ENCODE measurements at places on chromosomes 13 and 19.

DNA sequence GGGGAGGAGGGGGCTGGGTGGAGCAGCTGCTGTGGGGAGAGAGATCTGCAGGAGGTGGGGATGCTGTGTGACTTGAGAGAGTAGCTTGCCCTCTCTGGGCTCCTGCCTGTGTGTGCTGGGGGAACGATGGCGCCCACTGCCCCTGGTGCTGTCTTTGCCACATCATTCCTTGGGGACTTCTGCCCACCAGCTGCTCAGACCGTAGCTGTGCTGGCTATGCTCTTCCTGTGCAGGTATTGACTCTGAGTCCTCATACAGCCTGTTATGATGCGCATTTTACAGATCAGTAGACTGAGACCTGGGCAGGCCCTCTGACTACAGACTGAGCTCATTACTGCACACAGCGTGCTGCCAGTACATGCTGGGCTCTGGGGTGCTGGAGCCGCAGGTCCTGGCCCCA, 51.1 kb downstream of the DNM2 start:
- DNase-seq: no peak

- DNase-seq: no peak
Measured at GRCh38 chr13:99630269-99630898, 129.1 kb downstream of the TM9SF2 start.

GRCh38 chr13:36089130-36089647, 42.0 kb downstream of the DCLK1 start:
- no peak for DNase-seq

DNA sequence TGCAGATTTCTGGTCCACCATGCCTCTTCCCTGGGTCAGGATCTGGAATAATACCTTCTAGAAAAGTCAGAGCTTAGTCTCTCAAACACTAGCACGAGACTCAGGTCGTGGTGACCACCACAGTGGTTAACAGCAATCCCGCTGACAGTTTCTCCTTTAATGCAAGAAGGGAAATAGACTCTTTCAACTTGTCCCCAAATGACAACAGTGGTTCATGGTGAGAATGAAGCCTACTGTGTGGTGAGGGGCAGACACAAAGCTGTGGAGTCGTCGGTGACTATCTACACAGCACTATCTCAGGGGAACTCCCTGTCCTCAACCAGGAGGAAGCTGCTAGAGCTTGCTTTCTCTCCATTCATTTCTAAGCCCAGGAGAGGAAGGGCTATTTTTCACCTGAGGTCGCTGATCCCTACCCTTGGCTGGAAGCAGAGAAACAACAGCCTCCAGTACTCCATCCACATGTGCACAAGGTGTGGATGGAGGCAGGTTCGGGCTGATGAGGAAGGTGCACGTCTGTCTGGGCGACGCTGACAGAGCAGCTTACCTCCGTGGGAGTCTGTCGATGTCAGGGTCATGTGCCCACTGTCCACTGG, 72.4 kb downstream of the STK24 start:
- no peak for DNase-seq

DNA sequence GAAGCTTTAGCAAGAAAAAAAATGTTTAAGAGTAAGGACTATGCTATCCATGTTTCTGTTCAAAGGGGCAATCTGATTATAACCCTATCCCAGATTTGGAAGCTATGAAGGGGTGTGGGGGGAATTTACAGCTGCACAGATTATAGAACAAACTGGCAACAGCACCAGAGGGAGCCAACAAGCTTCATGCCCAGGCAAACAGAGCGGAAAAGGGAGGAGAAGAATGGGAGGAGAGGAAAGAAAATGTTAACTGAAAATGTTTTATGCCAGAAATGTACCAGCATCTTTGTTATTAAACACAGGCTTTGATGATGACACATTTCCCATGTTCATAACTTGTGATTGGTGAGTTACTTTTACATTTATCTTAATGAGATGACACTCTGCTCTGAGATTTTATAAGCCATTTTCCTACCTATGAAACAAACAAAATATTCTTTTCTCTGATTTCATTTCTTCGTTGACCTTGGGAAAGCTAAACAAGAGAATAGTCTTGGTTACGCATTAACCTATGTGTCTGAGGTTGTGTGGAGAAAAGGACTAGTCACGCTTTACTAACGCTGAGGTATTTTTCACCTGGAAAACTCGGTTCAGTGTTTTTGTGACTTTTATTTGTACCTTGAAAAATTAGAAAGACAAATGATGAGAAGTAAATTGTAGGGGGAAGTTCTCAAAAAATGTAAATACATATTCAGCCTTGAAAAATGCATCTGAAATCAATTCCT, 235.8 kb upstream of the MIR17HG start:
- no peak for DNase-seq

DNA sequence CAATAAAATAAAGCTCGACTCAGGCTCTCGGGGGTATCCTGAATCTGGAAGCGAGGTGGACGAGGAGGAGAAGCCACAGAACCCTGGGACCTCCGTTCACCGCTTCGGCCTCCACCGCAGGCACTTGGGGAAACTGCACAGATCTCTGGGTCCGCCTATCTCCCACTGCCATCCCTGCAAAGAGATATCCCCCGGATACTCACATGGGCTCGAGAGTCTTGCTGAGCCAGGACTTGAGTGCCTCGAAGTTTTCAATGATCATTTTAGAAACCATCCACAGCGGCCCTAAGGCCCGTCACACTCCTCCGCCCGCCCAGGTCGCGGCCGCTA, 589 bp downstream of the RBM26 start:
- DNase-seq: no peak

DNA sequence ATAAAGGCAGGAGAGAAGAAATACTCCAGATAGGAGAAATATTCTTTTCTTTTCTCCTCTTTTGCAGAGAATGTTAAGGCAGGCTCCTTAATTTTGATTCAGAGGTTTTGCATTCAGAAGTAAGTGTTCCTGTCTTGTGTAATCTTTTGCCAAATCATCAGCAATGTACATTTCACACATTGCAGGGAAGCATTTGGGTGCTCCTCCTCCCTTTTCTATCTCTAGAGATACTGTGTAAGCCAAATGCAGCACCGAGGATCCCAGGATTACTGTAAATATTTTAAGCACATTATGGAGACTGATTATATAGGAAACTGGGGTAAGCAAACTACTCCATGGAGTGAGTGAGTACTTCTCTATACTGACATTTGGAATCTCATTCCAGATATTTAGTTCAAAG, 7.2 kb downstream of the ATP8A2 start:
- DNase-seq: no peak

DNA sequence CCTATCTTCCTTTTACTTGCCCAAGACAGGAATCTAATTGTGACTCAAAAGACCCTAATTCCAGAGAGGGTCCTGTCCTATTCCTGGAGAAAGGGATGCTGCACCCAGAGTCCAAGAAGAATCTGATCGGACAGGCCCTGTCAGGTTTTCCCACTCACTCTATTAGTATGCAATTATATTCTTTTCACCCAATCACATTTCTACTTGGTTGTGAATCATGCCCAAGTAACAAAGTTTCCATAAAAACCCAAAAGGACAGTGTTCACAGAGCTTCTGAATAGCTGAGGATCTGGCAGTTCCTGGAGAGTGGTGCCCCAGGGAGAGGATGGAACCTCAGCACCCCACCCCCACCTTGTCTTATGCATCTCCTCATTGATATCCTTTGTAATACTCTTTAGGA, 135.3 kb upstream of the SLITRK5 start:
- DNase-seq: no peak

DNA sequence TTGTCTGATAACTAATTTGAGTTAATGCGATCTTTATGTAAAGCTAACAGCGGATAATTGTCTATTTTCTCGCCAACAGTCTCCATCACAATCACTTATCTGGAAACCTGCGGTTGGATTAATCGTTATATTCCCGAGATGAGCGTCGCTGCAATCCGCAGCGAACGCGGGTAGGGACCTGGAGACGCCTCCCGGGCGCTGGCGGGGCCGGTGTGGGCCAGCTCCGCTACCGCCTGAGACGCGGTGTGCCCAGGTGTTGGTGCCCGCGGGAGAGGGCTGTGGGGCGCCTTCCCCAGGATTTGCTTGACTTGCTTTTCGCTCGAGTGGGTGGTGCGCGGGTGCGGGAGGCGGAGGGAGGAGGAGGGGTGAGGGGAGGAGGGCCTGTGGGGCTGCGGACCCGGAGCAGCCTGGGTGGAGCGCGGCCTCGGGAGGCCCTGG, 38.3 kb downstream of the SOX1 start:
- no peak for DNase-seq

GRCh38 chr13:30799356-30799824, 64.0 kb downstream of the ALOX5AP start:
- no peak for DNase-seq

DNA sequence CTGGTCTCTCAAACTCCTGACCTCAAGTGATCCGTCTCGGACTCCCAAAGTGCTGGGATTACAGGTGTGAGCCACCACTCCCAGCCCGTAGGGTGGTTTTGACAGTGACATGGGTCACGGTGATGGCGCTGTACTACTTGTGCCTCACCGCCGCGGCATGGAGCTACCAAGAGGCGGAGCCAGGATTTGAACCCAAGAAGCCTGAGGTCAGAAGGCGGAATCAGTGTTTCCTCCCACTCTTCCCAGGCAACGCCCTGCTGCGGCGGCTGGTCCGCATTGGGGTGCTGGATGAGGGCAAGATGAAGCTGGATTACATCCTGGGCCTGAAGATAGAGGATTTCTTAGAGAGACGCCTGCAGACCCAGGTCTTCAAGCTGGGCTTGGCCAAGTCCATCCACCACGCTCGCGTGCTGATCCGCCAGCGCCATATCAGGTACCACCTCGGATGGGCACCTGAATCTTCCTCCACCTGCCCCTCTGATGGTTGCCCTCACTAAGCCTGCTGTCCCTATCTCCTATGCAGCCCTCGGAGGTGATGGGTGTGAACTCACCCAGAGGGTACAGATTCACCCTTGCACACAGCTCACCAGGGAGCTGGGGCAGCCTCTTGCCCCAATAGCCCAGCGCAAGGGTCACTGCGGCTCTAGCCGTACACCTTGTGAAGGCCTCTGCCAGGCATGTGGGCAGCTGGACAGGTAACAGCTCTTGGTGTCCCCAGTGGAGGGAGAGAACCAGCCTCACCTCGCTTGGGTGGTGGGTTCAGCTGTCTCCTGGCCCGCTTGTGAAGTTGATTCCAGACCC, 5.6 kb downstream of the RPS9 start:
- DNase-seq: no peak

DNA sequence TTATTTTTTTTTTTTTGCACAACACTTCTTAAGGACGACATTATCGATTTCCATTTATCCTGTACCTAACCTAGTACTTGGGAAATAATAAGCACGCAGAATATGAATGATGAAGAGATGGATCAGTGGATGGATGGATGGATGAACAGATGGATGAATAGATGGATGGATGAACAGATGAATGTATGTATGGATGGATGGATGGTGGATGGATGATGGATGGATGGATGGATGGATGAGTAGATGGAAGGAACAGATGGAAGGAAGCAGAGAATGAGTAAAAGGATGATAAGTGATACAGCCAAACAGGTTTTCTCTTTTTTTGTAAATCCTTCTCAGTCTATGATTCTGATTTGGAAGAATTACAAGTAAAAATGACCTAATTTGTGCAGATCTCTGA, 166.9 kb downstream of the COL4A1 start:
- DNase-seq: no peak

- DNase-seq: no peak
Measured at GRCh38 chr19:2324220-2324948, 4.0 kb downstream of the LSM7 start.

DNA sequence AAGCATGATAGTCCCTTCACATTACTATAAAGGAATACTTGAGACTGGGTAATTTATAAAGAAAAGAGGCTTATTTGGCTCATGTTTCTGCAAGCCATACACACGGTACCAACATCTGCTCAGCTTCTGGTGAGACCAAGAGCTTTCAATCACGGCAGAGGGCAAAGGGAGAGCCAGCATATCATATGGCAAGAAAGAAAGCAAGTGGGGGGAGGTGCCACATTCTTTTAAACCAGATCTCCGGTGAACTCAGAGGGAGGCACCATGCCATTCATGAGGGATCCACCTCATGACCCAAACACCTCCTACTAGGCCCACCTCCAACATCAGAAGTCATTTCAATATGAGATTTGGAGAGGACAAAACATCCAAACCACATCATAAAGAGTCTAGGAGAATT, 20.3 kb downstream of the XPO4 start:
- DNase-seq: no peak

DNA sequence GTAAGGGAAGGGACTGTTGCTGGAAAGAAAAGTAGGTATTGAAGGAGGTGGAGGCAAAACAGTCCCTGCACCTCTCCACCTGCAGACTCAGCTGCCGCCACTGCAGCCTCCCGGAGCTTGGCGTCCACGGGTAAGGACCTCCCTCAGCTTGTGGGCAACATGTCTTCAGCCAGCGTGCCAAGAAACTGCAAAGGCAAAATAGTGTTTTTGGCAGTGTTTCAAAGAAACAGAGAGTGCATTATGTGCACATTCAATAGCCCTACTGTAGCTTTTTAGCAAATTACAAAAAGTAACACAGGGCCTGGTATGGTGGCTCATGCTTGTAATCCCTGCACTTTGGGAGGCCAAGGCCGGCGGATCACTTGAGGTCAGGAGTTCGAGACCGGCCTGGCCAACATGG, 57.4 kb downstream of the ATP11A start:
- no peak for DNase-seq

DNA sequence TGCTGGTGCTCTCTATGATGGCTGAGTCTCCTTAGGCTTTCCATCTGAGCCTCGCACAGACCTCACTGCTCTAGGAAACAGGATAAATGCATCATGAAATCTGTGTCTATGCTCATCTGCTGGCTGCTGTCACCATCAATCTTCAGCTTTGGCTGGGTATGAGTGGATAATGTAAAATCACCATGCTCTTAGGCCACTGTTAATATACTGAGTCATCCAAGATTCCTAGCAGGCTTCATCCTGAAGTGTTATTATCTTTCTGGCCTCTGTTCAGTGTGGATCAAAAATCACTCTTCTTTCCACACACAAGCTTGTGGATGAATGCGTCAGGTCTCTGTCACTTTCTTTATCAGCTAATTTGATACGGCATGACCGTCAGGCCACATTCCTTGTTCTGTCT, 317.4 kb downstream of the NALCN start:
- DNase-seq: no peak

DNA sequence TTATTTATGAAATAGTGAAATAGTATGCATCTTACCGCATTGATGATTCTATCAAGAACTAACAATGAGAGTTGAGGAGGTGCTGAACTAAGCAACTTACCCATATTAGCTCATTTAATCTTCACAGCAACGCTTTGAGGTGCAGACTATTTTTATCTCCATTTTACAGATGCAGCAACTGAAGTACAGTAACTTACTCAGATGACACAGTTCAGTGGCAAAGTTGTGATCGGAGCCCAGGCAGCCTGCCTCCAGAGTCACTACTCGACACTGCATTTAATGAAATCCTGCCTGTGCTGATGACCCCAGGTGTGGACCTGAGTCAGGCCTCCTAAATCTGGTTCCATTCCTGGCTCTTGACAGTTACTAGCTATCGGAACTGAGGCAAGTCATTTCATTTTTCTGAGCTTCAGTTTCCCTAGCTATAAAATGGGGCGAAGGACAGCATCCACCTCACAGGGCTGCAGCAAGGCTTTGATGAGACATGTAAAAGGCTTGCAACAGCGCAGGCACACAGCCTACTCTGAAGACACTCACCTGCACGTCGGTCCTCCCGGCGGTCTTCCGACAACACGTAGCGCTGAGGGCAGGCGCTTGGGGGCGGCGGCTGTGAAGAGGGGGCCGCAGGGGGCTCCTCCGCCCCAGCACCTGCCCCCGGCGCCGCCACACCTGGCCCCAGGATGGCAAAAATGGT, 1.5 kb downstream of the MYPOP start:
- no peak for DNase-seq
